ENCODE measurements at places on chromosomes 6 and 20.
A peak's percentile ranks its signal among the peaks of the same experiment; 100 is the strongest.

GRCh38 chr6:21732731-21733130 is 139.2 kb downstream of the SOX4 start:
- DNase-seq: no peak

DNA sequence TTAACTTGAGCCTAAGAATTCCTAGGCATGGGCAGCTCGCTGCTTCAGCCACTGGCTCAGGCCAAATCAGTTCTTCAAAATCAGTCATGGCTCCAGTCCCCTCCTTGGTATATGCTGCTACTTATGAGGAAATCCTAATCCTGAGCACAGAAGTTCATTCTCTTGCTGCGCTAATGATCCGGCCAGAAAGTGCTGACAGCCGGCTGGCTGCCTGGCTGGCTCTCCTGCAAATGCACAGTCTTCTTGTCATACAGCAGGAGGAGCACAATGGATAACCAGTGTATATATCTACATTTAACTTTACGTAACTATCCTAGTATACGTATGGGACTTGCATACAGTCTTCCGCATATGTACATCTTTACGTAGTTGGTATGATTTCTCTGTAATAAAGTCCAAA is 500.8 kb downstream of the PRKN start:
- no peak for DNase-seq

GRCh38 chr6:118103381-118104146 is 196.5 kb downstream of the SLC35F1 start:
- no peak for DNase-seq

- DNase-seq: no peak
These were observed 128.0 kb downstream of the TENT5A start for GRCh38 chr6:81624453-81624852.

GRCh38 chr20:57135875-57136274 is 130.6 kb downstream of the BMP7 start:
- DNase-seq: no peak

DNA sequence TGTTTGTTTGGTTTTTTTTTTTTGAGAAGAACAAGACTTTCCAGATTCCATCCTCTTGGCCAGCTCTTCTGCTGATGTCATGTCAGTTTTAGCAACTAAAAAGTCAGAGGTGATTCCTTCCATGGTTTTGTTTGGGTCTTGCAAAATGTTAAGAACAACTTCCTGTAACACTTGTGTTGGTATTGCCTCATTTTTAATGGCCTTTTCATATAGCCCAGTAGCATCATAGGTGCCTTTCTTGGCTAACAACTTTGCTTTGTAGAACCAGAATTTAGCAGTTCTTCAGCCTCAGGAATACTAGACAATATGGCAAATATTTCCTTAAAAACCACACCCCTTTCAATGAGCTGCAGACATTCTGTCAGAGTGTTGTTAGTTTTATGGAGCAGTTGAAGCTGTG is 99.5 kb upstream of the SIRPG start:
- peak; percentile 54 for DNase-seq

- peak; percentile 99 for DNase-seq
These were observed 154.0 kb downstream of the JARID2 start for GRCh38 chr6:15399641-15400470.

GRCh38 chr6:125083684-125083990 is 69.9 kb upstream of the TPD52L1 start:
- no peak for DNase-seq

GRCh38 chr20:41309817-41310216 is 7.7 kb downstream of the ZHX3 start:
- no peak for DNase-seq

GRCh38 chr6:7424967-7425807 is 35.6 kb downstream of the RIOK1 start:
- DNase-seq: peak; percentile 67

GRCh38 chr20:25364180-25364788 is 26.4 kb downstream of the ABHD12 start:
- DNase-seq: no peak

DNA sequence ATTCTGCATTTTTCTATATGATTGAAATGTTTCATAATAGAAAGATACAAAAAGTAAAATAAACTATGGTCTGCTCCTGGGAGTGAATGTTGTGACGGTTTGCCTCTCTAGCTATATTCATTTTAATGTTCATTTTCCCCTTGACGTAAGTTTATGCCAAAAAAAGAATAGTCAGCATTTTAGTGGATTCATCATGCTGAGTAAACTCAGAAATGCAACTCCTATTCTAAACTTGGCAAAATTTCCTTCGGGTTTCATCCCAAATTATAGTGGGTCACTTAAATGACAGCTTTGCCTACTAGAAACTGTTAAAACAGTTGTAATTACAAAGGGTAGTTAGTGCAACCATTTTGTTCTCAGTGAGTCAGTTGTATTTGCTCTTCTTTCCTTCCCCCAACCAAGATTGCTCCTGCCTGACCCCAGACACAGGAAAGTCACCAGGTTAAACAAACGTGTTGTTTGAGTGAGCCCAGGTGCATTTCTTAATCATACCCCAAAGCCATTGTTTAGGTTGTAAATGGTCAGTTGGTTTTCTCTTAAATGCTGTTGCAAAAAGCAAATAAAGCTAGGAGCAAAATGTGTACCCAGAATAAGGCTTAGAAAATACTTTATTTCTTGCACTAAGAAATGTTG is 482.3 kb upstream of the SOX4 start:
- no peak for DNase-seq

DNA sequence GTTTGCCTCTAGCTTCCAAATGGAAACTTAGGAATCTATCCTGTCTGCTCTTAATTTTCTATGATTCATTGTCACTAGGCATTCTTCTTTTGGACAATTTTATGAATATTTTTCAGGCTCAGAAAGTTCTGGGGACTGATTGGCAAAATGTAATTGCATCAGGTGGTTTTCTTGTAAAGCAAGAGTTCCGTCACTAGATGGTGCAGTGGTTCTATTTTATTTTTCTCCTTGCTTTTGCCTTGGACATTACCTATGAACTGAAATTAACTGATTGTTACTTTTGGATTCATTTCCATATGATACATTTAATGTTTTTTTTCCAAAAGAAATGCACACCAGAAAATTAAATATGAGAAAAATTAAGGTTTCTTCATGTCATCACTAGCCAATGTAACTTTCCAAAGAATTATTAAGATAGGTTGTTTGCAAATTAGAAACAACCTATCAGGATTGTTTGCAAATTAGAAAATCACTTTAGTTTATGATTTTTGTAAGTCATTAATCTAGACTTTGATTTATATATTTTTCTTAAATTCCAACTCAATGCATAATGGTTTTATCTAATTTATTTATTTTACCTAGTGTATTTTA is 48.0 kb downstream of the TMEM170B start:
- DNase-seq: peak; percentile 72

- peak; percentile 6 for DNase-seq
These were observed 95.4 kb downstream of the WASF1 start for GRCh38 chr6:110083875-110084585.

DNA sequence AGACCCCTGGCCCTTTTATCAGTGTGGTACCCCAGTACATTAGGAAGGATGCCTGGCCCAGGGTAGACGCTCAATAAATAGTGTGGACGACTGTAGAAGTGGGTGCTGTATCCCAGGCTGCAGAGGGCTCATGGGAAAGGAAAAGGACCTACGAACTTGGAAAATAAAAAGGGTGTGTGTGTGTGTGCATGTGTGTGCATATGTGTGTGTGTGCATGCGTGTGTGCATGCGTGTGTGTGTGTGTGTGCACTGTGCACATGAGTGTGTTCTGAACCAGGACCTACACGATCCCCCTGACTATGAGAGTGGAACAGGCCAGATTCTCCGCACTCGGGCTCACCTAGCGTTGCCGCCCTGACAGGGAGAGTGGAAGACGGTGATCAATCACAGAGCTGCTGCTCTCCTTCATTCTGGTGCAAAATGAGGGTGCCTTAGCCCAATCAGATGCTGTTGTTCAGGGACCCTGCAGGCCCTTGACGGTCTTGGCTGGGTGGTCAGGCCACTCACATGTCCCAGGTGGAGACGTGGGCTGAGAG is 3.5 kb upstream of the UNC93A start:
- no peak for DNase-seq

DNA sequence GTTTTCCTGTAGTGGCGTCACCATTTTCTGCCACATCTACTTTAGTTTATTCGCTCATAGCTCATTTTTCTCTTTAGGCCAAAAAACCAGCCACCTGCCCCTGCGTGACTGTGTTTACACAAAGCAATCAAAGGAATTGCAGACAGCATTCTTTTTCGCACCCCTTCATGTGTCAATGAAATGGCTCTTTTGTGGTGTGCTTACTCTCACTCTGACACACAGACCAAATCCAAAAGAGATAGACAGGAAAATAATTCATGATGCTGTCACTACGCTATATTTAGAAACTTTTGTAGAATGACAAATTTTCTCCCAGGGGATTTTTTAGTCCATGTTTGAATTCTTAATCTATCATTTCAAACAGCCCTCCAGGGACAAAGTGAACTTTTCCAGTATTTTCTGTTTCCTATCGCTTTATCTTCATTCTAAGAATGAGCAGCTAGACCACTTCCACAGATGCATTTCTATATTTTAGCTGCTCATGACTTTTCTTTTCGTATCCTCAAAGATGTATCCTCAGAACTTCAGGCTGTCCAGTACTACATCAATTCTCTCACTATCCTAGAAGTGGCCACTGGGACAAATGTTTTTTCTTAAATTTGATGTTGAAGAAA is 37.9 kb upstream of the KHDRBS2 start:
- DNase-seq: no peak

DNA sequence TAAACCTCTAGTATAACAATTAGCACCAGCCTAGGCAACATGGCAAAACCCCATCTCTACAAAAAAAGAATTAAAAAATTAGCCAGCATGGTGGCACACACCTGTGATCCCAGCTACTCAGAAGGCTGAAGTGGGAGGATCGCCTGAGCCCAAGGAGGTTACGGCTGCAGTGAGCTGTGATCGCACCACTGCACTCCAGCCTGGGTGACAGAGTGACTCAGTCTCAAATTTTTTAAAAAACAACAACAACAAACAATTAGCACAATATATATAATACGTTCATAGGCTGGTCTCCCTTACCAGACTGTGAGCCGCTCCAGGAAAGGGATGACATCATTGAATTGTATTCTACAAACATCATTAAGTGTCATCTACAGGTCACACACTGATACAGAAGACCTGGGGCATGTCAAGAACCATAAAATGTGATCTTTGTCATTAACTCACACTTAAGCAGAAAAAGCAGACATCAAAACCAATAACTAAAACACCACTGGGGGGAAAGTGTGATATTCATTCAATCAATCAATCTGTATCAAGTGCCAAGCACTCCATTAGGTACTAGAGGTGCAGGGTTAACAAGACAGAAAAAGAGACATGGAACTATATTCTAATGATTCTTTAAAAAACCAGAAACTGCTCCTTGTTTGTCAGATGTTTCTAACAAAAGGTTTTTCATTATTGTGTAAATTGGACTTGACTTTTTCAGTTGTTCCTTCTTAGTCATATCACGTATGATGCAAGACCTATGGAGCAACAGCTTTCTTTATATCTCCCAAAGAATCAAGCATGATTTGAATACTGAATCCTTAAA is 17.8 kb downstream of the MAP3K5 start:
- peak; percentile 80 for DNase-seq

DNA sequence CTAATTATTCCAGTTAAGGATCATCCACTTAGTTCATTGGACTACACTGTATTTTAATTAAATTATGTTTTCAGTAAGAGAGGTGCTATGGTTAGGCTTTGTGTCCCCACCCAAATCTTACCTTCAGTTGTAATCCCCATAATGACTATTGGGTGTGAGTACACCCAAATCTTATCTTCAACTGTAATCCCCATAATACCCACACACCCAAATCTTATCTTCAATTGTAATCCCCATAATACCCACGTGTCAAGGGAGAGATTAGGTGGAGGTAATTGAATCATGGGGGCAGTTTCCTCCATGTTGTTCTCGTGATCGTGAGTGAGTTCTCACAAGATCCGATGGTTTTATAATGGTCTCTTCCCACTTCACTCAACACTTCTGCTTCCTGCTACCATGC is 208.0 kb upstream of the PHACTR1 start:
- DNase-seq: no peak

DNA sequence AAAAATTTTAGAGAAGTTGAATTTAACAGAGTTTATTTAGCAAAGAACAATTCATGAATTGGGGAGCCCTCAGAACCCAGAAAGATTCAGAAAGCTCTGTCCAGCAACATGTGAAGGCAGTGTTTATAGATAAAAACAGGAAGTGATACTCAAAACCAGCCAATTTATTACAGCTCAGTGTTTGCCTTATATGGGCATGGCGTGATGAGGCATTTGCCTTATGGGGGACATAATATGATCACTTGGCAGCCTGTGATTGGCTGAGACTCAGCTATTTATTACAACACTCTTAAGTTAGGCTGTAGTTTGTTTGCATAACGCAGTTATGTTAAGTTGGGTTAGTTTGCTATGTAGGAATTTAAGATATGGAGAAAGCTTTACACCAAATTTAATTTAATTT is 11.5 kb downstream of the HLA-DPA1 start:
- DNase-seq: peak; percentile 88

GRCh38 chr6:90194371-90194841 is 102.2 kb downstream of the BACH2 start:
- no peak for DNase-seq

GRCh38 chr6:39369987-39370386 is 47.5 kb upstream of the KCNK16 start:
- no peak for DNase-seq

DNA sequence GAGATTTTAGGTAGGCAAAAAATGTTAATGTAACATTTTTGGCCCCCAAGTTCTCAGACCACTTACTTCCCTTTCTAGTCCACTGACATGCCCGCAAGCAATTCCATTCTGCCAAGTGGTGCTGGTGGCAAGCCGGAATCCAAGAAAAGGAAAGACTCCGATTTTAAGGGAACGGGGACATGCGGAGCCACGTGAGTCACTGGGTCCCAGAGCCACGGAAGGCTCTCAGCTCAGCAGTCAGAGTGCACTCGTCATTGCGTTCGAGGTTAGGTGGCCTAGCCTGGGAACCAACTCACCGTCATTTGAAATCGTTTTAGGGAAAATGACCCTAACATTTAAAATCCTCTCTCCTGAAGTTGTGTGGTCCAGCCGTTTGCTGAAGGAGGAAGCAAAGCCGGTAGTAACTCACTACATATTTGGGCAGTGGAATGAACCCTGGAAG is 711 bp upstream of the SIRT5 start:
- peak; percentile 85 for DNase-seq

- DNase-seq: no peak
These were observed 175.1 kb upstream of the FOXQ1 start for GRCh38 chr6:1136827-1137226.

- DNase-seq: no peak
These were observed 19.4 kb downstream of the TMEM200A start for GRCh38 chr6:130385064-130385695.

All from OCI-M1 (cell line).